ENCODE measurements at places on chromosomes 3 and 15.

DNA sequence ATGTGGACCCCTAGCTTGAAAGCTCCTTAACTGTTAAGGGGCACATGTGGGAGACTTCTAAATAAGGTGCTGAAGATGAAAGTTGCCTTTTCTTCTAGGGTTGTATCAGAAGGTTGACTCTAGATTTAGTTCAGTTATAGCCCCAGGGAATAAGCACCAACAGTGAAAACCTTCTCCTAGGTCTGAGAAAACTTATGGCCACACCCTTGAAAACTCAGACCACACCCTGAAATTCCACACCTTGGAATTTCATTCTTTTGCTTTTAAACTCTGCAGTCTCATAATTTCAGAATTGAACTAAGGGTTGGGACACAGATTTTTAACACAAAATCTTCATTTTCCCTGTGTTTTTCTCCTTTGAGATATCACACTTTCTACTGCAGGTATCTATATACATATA is 355.8 kb upstream of the IL12A start:
- no peak for DNase-seq

DNA sequence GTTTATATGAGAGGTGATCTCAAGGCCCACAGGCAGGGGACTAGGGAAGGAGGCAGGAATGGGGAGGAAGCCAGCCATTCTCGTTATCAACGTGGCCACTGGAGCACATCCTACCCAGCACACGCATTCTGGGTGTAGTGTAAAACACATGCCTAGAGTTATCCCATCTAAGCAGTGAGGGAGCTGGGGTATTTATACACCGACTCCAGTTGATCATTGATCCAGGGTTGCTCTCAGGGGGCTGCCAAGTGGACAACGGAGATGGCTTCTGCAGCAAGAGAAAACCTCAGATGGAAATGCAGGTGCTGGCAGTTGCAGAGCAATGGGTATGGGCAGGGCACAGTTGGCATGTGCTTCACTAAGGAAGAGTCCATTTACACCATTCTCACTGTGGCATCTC is 30.4 kb upstream of the SYNM start:
- no peak for DNase-seq

DNA sequence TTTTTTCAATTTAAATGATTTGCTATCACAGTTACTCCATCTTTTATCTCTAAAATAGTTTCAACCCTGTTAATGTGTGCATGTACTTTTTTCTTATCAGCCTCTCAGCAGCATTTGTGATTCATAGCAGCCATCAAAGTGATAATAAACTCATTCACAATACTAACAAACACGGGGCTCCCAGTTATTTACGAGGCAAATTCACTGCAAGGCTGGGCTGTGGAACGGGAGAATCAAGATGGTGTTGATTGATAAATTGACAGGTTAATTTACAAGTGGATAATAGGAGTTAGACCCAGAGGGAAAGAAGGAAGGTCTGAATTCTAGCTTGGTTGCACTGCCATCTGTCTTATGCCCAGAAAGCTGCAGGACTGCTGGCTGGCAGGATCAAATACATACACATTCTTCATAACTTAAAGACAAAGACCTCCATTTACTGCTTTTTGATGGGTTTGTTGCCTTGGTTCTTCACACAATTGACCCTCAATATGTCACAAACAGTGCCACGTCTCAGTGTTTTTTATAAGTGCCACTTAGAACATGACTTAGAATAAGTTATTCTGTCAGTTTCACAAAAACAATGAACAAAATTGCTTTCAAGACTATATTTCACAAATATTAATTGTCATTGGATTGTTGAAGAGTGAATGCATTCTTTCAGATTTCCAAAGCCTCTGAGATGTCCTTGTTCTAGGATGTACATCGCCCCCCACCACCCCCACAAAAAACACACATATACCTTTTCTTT is 562.8 kb downstream of the NR2F2 start:
- no peak for DNase-seq

DNA sequence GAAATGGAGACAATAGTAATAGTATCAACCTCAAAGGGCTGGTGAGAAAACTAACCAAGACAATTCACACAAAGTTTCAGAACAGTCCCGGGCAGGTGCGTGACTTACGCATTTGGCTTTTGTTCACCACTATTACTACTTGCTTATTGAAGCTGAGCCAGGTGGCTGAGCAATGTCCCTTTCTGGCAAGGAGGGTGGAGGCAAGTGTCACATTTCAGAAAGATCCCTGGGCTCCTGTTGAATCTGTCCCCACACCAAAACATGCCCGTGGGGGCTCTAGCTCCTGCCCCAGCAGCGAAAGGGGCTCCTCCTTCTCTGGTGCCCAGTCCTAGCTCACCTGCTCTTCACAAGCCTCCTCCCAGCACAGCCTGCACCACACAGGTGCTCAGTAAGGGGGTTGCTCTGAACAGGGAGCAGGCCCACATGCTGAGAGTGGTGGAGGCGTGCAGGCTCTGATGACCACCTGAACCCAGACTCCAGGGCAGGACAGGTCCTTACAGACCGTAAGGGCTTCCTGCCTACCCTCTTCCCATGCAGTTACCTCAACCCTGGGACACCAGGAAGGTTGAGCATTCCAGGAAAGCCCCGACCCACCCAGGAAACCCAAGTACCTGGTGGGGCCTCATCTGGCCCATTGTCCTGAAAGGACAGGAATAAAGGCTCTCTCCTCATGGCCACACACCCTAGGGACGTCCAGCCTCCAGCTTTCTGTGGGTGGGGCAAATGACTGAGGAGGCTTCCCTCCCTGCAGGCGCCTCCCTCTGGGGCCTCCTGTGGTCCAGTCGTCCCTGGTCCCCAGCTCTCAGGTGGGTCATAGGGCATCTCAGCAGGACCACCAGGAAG is 32.6 kb downstream of the SEMA7A start:
- peak; percentile 76 for DNase-seq

GRCh38 chr3:146464005-146464595 is 5.3 kb downstream of the PLSCR2 start:
- DNase-seq, result no peak

- DNase-seq, result no peak
Observed at GRCh38 chr15:49387471-49387870, 35.6 kb upstream of the FGF7 start.

DNA sequence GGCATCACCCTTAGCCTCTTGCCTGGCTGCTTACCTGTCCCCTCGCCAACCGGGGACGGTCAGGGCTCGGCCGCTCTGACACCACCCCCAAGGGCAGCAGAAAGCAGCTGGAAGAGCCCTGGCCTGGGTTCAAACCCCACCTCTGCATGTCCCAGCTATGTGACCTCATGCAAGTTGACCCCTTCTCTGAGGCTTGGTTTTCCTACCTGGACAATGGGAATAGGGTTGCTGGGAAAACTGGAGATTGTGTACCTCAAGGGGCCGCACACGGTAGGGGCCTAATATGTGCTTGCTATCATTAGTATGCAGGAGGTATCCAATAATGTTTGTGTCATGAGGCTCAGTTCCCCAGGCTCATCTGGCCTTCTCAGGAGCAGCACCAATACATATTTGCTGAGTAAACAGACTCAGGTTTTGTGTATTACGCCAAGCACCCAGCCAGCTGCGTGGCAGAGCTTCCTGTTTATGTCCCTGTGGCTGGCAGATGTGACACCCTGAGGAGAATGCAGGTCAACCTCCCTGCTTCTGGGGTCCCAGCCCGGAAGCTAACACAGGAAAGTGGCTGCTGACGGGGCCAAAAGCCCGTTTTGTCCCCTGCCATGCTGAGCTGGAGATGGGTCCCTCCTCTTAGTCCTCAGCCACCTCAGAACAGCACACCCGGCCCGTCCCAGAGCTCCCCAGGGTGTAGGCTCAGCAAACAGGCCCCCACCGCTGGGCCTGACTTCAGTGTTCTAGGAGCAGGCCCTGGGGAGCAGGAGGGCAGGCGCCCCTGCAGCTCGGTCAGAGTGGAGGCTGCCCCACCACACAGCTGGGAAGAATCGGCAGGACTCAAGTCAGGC is 29.7 kb downstream of the PLXND1 start:
- peak; percentile 61 for DNase-seq

- no peak for DNase-seq
Observed at GRCh38 chr3:182940266-182940808, 40.0 kb downstream of the DCUN1D1 start.

DNA sequence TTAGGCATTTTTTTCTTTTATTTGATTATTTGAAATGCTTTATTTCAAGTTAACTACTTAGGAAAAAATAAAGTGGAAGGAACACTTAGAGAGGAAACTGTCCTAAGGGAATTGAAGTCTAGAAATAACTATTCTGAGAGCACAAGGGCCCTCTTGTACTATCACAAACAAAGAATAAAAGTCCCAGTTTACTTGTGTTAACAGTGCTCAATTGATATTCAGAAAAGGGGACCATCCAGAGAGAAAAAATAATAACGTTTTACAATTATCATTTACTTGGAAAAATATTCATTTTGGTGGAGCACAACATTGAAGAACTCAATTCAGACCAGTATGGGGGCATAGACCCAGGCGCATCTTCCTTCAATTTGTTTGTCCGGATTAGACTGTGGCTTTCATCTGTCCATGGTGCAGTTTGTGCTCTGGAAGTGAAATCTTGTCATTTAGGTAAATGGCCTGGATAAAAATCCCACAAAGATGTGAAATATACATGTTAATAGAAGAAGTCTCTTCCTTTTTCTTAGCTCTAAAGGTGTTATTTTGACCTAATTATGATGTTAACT is 54.5 kb upstream of the SAMMSON start:
- DNase-seq, result no peak

- no peak for DNase-seq
Observed at GRCh38 chr15:58477170-58477569, 45.4 kb downstream of the LIPC start.

- no peak for DNase-seq
Observed at GRCh38 chr15:22955544-22956119, 24.5 kb downstream of the CYFIP1 start.

- no peak for DNase-seq
Observed at GRCh38 chr3:2540115-2540514, 441.4 kb downstream of the CNTN4 start.

GRCh38 chr15:69388260-69388705 is 25.9 kb upstream of the KIF23 start:
- no peak for DNase-seq

DNA sequence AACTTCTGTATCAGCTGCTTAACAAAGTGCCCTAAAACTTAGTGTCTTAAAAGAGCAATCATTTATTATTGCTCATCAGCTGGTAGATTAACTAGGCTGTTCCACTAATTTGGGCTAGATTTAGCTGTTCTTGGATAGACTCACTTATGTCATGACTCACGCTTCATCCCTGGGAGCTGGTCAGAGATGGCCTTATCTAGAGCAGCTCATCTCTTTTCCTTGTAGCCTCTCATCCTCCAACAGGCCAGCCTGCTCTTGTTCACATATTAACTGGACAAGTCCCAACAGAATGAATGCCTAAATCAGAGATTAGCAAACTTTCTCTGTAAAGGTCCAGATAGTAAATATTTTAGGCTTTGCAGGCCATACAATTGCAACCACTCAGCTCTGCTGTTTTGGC is 66.9 kb upstream of the PLAAT1 start:
- no peak for DNase-seq

DNA sequence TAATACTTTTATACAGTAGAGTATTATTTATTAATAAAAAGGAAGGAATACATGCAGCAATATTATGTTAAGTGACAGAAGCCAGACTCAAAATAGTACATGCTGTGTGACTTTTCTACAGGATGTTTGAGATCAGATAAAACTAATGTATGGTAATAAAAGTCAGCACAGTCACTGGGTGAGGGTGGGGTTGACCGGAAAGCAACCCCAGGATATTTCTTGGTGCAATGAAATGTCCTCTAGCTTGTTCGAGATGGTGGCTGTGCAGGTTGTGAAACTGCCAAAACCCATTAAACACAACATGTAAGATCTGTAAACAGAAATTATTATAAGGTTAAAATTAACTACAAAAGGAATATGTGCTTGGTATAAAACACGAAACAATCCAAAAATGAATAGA is 20.8 kb upstream of the ALDH1L1 start:
- no peak for DNase-seq

- no peak for DNase-seq
Observed at GRCh38 chr3:31193429-31193828, 299.0 kb upstream of the GADL1 start.

DNA sequence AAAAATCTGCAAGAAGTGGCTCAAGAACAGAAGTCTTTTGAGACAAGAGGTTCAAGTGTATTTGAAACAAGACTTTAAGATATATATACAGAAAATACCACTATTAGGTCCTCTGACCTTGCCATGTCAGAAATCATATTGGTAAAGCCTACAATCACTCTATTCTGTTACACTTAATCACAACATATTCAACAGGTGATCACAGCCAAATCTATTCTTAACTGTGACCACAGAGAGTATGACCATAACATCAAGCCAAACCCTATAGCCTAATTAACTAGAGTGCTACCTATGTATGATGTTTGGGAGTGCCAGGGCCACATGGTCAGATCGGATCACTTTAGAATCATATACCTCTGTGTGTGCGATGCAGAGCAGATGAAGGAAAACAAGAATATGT is 2.2 kb downstream of the DNAJC19 start:
- no peak for DNase-seq

GRCh38 chr3:74363346-74363745 is 251.1 kb downstream of the CNTN3 start:
- DNase-seq, result no peak

GRCh38 chr3:63814237-63814636 is 4.9 kb upstream of the C3orf49 start:
- DNase-seq, result no peak

DNA sequence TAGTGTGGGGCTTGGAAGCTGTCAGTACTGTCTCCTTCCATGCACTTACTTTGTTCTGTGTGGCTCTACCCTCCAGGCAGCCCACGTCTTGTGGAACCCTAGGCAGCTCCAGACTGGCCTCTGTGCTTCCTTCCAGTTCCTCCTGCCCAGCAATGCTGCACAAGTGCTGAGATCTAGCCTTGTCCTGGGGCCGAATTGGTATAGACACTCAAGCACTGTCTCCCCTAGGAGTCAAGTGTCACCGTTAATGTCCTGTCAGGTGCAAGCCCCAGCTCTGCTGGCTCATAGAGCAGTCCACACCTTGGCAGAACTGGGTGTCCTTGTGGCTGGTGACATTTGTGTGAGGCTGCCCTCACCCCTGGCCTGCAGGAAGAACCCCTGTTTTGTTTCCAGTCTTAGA is 130.1 kb downstream of the EEFSEC start:
- DNase-seq, result no peak

DNA sequence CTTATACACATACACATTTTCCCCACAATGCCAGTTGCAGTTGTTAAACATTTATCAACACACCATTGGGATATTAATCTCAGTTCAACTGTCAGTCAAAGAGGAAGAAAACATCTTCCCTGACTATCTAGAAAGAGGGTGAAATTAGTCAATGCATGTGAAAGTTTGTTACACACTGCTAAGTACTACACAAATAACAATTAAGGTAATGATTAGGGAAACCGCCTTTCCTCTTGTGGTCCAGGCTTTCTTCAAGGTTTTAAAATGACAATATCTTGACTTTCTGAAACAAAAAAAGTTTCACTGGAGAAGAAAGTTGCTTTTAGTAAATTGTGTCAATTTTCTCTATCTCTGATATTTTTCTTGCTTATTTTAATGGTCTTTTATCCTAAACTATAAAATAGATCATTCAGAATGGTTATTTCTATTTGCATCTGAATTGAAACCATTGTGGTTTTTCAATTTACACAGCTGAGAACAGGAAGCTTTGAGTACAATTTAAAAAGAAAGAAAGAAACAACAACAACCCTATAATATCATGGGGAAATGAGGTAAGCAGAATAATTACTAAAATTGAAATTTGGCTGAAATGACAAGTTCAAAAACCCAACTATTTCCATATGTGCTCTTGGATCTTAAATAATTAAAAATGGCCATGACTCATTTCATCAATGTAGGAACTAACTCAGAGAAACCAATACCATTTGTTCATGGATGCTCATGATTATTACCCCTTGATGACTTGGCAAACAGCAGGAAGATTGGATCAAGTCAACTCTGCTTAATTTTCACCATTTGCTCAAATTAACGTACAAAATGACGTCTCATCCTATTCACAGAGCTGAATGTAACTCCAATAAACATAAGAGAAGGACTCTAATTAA is 31.7 kb downstream of the GPR149 start:
- peak; percentile 49 for DNase-seq

All from GM06990 (cell line).